NCI-H460 (cell line): ENCODE measurements at places on chromosomes 1 and 21. TPM values are rescaled to one million over a fixed set of nuclear protein-coding genes. Genes with fewer than 3 reads are reported as not detected.
A peak's percentile ranks its signal among the peaks of the same experiment; 100 is the strongest.

- no peak for DNase-seq
Observed at GRCh38 chr1:11985851-11986250, 5.6 kb downstream of the MFN2 start.

DNA sequence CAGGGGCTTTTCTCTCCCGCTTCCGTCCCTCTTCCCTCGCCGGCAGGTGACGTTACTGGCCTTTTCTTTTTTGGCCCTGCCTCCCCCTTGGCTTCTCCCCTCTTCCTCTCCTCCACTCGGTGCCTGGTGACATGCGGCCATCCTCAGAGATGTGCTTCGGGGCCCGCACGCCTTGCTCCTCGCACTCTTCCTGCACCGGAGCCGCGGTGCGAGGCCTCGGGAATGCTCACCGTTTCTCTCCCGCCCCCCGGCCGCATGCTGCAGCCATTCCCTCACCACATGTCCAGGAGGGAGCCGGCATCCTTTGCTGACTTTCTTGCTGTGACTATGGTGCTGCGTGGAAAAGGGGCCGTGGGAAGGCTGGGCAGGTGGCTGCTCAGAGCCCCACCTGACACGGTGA, 39.3 kb downstream of the PDE9A start:
- no peak for DNase-seq

PALMD gene
- total RNA-seq: 3.9 and 5.2 TPM in 2 replicates

GCSAML gene
- total RNA-seq: not detected in 2 replicates

GRCh38 chr1:166172106-166172505, 5.3 kb upstream of the FAM78B start:
- DNase-seq: no peak

NBPF19 gene
- 5.7 and 7.9 TPM in 2 replicates for total RNA-seq

GRCh38 chr1:153616917-153617311, 789 bp upstream of the S100A14 start:
- no peak for DNase-seq

ALX3 gene
- not detected in 2 replicates for total RNA-seq

- no peak for DNase-seq
Observed at GRCh38 chr1:41576620-41577019, 92.1 kb upstream of the EDN2 start.

DNA sequence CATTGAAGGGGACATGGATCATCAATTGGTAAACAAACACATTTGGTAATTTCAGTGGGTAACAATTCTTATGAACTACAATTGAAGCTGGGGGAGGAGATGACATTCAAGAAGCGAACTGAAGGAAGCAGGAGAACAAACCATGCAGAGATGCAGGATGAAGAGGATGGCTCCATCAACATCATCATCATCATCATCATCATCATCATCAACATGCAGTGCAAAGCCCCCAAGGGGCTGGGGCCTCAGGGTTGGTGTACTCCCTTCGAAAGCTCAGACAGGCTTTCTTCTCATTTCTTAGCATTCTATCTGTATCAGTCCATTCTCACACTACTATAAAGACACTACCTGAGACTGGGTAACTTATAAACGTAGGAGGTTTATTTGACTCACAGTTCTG, 105.8 kb downstream of the DUSP10 start:
- DNase-seq: no peak

- DNase-seq: peak; percentile 45
Observed at GRCh38 chr1:39653546-39654031, 14.1 kb upstream of the HEYL start.

- no peak for DNase-seq
Observed at GRCh38 chr1:151629278-151629677, 17.4 kb downstream of the SNX27 start.

KCNJ15 gene
- total RNA-seq: not detected in 2 replicates

DNA sequence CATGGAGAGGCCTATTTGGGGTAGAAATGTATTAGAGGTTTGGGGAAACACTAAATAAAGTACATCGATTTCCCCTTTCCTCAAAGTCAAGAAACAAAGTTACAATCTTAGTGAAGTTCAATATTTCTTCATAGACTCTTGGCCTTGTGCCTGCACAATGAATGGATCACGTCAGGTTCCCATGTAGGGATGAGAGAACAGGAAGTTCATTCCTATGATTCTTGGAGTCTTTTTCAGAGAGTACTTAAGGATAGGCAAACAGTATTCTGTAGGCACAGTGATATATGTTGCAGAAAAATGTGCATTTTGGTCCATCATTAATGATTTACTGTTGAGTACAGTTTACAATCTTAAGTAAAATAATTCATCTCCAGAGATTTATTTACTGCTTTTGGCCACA, 275.5 kb downstream of the RGS7 start:
- no peak for DNase-seq

CD247 gene
- 0.47 TPM in 1 of 2 replicates, not detected in the other for total RNA-seq

GRCh38 chr1:48251821-48252220, 29.3 kb downstream of the SLC5A9 start:
- no peak for DNase-seq

DNA sequence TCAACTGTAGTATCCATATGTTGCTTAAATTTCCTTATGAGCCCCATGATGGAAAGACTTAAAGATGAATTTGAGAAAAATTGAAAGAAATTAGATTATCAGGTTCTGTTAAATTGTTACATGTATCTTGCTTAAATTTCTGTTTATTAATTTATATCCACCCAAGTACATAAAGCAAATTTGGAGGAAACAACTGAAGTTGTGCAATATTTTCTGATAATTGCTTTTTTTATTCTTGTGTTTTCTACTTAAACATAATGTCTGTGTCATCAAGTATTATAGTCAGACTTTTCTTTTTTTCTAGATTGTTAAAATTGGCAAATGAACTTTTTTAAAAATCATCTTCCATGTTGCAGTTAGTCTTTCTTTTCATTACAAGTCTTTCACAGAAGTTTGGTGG, 36.8 kb downstream of the RNF11 start:
- no peak for DNase-seq

KCNQ4 gene
- total RNA-seq: 0.74 and 0.84 TPM in 2 replicates

MMEL1 gene
- total RNA-seq: 0.25 TPM in 1 of 2 replicates, not detected in the other

DNA sequence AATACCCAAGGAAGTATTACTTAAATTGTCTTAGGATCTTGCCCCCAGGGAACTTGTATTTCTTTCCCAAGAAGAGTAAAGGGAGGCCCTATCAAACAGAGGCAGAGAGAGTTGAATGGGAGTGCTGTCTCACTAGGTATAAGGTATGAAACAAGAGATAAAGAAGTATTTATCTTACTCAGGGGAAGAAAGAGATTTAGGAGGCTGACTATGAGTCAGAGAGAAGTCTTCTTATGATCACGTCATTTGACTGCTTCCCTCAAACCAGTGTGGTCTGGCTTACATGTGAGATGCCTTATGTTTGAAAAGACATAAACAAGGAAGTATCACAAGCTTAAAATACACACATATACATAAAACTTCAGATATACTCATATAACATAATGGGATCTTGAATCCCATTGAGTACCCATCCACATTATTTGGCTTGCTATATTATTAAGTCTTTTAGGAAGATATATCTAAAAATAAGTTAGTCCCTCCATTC, 29.6 kb downstream of the DUSP10 start:
- no peak for DNase-seq

S100A3 gene
- 1.1 and 3.4 TPM in 2 replicates for total RNA-seq

GRCh38 chr1:25879675-25880074, 4.2 kb upstream of the PAQR7 start:
- DNase-seq: no peak

DNA sequence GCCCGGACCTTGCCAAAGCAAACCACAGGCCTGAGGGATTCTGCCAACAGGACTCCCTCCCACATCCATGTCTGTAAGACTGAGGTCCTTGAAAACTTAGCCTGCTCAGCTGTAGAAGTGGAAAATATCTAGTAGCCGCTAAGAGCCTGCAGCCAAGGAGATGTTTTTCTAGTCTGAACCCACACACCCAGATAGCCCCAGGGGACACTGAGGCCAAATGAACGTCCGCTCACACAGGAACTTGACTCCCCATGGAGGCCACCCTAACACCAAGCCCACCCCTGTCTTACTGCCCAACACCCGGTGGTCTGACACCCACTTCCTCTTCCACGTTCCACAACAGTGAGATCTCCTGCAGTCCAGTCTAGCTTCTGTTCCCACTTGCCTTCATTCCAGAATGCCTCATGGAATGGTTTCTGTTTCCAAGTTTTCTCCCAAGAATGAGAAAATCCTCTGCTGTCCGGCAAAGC, 174.8 kb downstream of the PLPP3 start:
- DNase-seq: no peak

FNDC5 gene
- 0.59 TPM in 1 of 2 replicates, not detected in the other for total RNA-seq

PRKCZ gene
- total RNA-seq: 4.2 and 5.4 TPM in 2 replicates

- DNase-seq: no peak
Observed at GRCh38 chr1:222229672-222230312, 318.1 kb downstream of the HHIPL2 start.

TNNT2 gene
- total RNA-seq: not detected in 2 replicates

DNA sequence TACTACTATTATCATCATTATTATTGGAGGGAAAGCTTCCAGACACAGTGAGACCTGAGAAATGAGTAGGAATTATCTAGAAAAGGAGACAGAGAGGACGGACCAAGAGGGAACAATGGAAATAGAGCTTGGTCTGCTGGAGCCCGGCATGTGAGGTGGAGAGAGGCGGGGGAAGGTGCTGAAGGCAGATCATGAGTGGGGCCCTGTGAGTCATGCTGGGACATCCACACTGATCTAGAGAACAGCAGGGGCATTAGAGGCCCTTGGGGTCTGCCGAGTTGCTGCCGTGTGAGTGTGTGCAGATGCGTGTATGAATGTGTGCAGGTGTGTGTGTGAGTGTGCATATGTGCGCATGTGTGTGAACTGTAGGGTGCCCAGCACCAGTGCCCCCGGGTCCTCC, 65.7 kb downstream of the TMCO4 start:
- no peak for DNase-seq

RNF11 gene
- total RNA-seq: 86.0 and 91.8 TPM in 2 replicates

- no peak for DNase-seq
Observed at GRCh38 chr1:77925956-77926355, 37.5 kb downstream of the NEXN start.
